RCC 7860 (cell line): ENCODE measurements at places on chromosomes 7 and 10.

DNA sequence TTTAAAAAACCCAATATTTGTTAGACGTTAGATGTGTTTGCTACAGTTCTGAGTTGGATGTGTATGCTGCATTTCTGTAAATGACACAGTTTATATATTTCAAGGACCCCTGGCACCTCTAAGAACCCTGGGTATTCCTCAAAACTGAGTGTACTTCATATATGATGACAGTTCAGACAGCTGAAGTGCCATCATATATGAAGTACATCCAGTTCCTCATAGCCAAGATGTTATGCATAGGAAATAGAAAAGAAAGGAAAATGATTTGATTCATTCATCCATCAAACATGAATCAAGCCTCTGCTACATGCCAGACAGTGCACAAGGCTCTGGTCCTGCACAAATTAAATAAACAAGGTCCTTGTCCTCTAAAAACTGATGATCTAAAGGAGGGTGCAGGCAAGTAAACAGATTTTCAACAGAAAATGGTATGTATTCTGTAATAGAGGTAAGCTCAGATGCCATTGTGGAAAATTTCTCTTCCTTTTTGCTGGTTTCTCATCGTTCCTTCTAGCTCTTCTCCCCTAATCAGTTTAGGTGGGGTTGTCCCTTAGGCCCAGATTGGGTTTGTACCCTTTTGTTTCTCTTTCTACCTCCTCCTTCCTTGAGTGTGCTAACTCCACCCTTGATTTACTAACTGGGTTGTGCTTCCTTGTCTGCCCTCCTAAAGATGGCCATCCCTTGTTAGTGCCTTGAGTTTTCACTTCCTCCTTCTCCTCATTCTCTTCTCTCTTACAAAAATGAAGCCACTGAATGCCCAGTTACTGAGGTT, 25.3 kb upstream of the SMIM30 start:
- DNase-seq = no peak

GRCh38 chr7:87058744-87059524, 520 bp downstream of the ELAPOR2 start:
- DNase-seq = no peak

DNA sequence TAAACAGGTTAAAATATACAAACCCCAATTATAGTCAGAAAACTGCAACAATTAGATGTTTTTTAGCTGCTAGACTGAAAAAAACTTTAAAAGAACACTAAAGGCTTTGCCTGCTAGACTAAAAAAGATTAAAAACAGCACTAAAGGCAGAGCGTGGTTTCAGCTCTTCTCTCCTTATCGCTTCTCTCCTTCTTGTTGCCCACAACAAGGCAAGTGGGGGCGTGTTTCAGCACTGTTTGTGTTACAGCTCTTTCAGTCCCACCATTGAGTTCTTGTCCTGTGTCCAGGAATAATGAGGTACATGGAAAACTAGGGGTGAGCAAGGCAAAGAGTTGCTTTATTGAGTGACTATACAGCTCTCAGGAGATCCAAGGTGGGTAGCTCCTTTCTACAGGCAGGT, 112.3 kb downstream of the HPSE2 start:
- no peak for DNase-seq

DNA sequence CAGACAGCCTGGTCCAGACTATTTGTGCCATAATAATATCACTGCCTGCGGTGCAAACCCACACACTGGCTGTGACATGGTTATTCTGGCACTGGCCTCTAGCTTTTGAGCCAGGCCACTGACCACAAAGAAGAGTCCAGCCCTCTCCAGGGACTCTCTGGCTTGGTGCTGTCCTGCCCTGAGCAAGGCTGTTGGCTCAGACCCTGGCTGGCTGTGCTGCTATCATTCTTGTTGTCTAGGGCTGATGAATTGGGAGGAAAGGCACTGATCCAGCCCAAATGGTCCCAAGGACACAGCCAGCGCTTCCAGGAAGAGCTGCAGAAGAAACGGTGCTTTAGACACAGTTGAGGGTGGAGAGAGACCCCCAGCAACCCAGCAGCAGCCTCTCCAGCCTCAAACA, 80.8 kb downstream of the TMEM130 start:
- no peak for DNase-seq

- no peak for DNase-seq
Observed at GRCh38 chr7:156889089-156889488, 3.9 kb downstream of the LMBR1 start.

- DNase-seq = no peak
Observed at GRCh38 chr7:18445483-18445882, 50.1 kb upstream of the HDAC9 start.

- peak; percentile 92 for DNase-seq
Observed at GRCh38 chr10:95221124-95221523, 27.1 kb downstream of the ACSM6 start.

DNA sequence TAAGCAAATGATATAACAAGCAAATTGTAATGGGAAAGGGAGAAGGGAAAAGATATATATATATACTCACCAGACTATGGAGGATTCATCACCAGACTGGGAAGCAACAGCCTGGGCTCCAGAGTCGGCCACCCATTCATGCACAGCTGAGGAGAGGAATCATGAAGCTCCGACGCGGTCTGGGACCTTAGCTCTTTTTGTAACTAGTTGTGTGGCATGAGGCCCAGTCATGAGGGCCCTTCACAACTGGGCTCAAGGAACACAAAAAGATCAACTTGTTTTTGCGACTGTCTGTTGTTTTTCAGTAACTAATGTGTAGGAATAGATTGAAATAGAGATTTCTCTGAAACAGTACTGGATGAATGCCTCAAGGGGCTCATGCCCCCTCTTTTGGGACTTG, 911.2 kb downstream of the TYW1 start:
- DNase-seq = no peak

DNA sequence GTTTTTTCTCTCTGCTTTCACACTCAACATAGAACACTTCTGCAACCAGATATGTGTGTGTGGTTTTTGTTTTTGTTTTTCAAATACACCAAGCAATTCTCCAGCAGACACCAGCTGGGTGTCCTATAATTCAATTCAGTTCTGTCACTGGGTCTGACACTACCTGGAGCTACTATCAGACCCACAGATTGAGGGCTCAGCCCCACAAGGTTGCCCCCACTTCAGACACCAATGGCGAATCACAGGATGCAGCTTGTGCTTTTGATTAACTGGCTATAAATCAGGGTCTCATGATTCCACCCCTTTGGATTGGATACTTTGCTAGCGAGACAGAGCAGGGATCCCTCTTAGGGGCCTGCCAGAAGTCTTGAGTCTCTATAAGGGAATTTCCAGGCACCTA, 462.2 kb upstream of the NRP1 start:
- no peak for DNase-seq

- no peak for DNase-seq
Observed at GRCh38 chr10:28331066-28331465, 28.2 kb upstream of the MPP7 start.

- no peak for DNase-seq
Observed at GRCh38 chr7:30697719-30698460, 15.6 kb upstream of the CRHR2 start.

- DNase-seq = no peak
Observed at GRCh38 chr10:1380088-1380671, 324.0 kb downstream of the WDR37 start.

GRCh38 chr10:74011017-74011416, 13.1 kb downstream of the VCL start:
- no peak for DNase-seq

GRCh38 chr7:110852156-110852940, 238.6 kb upstream of the LRRN3 start:
- DNase-seq = no peak

DNA sequence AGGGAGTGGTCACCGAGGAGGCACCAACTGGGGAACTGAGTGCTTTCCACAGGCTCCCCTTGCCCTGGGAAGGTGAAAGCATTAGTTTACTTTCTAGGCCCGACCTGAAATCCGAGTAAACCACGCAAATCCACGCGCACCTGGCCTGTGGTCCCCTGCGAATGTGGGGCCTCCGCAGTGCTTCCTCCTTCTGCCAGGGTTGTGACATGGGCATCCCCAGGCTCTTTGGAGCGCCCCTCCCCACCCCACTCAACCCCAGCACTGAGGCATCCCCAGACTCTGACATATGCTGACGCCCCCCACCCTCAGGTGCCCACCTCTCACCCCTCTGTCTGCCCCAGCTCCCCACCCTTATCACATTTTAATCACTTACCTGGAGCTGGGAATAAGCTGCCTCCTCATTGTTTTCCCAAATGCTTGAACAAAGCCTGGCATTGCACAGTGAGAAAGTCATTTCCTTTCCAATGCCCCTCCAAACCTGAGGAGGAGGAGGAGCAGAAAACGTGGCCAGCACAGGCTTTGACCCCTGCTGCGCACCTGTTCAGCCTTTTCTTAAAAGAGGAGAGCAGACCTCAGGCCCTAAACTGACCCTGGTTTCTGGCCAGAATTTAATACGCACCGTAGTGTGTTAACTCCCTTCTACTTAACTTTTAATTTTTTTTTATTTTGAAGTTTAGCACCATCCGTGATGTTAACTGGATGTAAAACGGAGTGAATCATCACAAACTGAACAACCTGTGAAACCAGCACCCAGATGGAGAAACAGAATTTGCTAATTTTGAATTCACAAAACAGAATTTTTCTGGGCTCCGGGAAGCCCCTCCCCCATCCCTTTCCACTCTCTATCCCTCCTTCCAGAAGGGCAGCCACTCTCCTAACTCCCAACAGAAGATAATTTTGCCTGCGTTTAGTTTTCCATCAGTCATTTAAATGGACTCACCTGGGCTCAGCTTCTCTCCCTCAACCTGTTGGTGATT, 129.4 kb downstream of the WDR11 start:
- no peak for DNase-seq

- no peak for DNase-seq
Observed at GRCh38 chr7:50622821-50623220, 57.6 kb upstream of the DDC start.

DNA sequence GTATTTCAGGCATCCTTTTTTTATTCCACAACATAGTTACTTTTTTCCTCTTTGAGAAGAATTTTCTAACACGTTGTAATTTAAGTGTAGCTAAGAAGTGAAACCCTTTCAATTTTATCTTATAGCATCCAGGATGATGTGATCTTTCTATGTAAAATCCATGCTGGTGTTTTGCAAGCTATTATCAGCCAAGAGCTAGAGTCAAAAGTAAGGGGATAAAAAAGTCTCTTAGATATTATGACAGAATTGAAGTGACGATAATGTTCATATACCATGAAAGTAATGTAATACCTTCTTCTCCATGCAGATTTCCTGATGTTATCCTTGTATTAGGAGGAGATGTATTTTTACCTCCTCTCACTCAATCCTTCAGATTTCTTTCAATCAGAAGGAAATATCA, 64.2 kb upstream of the MBL2 start:
- DNase-seq = no peak

GRCh38 chr7:139596626-139597025, 73.1 kb downstream of the CLEC2L start:
- no peak for DNase-seq

GRCh38 chr7:11430841-11431240, 401.2 kb downstream of the THSD7A start:
- no peak for DNase-seq

DNA sequence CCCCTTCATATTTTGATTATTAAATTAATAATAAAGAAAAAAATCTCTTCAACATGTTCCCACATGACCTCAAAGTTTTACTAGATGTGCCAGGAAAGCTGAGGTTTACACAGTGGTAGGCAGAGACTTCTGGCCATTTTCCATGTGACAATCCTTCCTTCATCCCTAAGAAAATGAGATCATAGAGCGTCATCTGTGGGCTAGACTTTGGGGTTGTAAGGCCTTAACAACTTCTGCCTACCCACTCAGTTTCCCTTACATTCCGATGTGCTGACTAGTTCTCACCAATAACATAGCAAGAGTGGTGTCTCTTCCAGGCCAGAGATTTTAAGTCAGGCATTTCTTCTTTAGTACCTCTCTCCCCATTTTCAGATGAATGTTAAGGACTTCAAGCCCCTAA, 171.1 kb upstream of the PHF14 start:
- DNase-seq = peak; percentile 83

DNA sequence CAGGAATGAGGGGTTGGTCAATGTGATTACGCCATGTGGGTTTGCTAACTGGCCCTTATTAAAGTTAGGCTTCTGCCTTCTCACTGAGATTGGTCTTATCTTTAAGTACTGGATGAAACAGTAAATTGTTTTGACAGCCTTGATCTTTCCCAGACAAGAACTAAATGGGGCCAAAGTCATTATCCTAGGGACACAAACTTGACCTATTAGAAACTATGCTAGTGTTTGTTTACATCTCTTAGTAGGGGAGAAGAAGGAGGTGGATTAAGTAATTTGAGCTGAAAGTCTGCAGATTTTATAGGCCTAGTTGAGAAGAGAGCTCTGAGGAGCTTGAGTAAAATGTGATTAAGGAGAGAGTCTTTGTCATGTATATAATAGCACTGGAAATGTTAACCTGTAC, 386.9 kb downstream of the HTR7 start:
- no peak for DNase-seq

DNA sequence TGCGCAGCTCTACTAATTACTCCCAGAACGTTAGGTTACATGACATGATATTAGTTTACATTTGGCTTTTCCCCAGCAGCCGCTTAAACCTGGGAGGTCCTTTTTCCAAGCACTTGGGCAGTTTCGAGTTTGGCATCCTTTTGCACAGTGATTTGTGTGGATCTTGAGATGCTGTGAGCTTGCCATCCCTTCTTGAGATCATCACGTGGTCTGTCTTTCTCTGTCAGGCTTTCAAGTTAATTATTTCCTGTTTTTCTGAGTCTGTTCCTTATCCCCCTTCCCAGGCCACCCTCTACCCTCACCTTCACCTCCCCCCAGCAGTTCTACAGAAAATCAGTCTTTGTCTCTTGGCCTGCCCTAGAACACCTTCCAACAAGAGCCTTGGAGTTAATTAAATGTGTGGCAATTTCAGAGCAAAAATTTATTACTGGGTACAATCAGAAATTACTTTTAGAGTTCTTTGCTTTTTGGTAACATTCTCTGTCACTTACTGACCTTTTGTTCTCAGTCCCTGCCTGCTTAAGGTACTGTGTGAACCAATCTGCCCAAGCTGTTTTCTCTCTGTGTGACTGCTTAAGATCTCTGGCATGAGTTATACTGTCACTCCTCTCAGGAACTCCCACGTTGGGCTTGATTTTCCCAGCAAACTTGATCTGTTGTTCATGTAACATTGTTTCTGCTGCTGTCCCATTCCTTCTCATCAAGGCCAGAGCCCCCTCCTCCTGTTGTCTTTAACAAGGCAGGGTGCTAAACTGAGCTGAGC, 3.1 kb upstream of the SLF2 start:
- no peak for DNase-seq
